Caco-2 (cell line): ENCODE measurements at places on chromosomes 4 and X.

DNA sequence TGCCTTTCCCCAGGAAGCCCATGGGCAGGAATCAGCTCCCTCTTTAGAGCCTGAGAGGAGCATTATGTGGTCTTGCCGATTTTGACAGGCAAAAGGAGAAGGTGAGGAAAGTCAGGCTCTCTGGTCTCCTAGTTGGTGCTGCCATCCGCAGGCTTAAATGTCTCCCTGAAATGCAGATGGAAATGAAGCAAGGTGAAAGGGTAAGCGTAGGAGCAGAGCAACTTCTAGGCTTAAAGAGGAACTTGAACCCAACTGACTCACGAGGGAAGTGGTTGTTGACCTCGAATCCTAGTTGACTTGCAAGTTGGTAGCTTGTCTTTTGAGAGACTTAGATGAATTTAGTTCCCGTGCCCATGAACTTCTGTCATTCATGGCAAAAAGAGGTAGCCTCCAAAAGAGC lies 205.9 kb downstream of the PTTG2 start:
- no peak for DNase-seq
- H3K36me3 ChIP-seq: no peaks in the 10 kb centered on the region
- H3K27ac ChIP-seq: no peak overlapping the region
- H3K4me3 ChIP-seq: no peak overlapping the region
- no peaks in the 10 kb centered on the region for H3K4me1 ChIP-seq
- H3K27me3 ChIP-seq: no peaks in the 10 kb centered on the region

- H3K4me1 ChIP-seq: peaks cover under 1% of the 10 kb centered on the region; the same call in 1 of the 2 replicates
- no peaks in the 10 kb centered on the region for H3K36me3 ChIP-seq
- no peaks in the 10 kb centered on the region for H3K27me3 ChIP-seq
- H3K4me3 ChIP-seq: no peak overlapping the region
- DNase-seq: no peak
Measured at GRCh38 chr4:78656968-78657445, 105.4 kb downstream of the ANXA3 start.

GRCh38 chr4:20480165-20480947 lies 219.9 kb upstream of the PACRGL start:
- no peak overlapping the region for H3K4me3 ChIP-seq
- H3K36me3 ChIP-seq: no peaks in the 10 kb centered on the region
- H3K27me3 ChIP-seq: no peaks in the 10 kb centered on the region

DNA sequence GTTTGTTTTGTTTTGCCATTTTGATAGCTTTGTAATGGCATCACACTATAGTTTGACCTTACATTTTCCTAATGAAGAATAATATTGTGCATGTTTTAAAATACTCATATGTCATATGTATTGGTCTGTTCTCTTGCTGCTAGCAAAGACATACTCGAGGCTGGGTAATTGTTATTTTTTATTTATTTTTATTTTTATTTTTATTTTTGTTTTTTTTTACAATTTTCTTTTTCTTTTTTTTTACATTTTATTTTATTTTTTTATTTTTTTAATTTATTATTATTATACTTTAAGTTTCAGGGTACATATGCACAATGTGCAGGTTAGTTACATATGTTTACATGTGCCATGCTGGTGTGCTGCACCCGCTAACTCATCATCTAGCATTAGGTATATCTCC lies 104.6 kb upstream of the GRID2 start:
- no peaks in the 10 kb centered on the region for H3K27me3 ChIP-seq
- DNase-seq: no peak

GRCh38 chrX:153882086-153882498 lies 3.9 kb downstream of the L1CAM start:
- H3K27me3 ChIP-seq: no peaks in the 10 kb centered on the region
- DNase-seq: peak; percentile 54
- H3K36me3 ChIP-seq: no peaks in the 10 kb centered on the region

DNA sequence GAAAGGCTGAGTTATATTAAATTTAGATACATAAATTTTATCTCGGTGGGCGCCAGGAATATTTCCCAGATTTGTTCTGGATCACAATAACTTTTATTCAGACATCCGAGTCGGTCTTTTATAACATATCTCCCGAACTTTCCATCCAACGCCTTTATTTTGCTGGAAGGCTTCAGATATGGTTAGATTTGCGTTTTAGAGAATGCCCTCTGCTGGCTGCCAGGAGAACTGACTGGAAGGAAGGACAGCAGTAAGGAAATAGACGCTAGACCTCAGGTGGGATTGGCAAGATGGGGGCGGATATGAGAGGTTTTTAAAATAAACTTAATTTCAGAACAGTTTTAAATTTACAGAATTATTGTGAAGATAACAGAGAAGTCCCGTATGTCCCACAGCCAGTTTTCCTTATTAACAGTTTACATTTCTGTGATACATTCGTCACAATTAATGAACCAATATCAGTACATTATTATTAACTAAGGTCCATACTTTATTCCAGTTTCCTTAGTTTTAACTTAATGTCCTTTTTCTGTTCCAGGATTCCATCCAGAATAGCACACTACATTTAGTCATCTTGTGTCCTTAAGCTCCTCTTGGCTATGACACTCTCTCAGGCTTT lies 4.6 kb upstream of the KANTR start:
- H3K4me3 ChIP-seq: no peak overlapping the region
- H3K27ac ChIP-seq: no peak overlapping the region
- H3K36me3 ChIP-seq: no peaks in the 10 kb centered on the region; the same call in 1 of the 2 replicates
- no peaks in the 10 kb centered on the region for H3K27me3 ChIP-seq

DNA sequence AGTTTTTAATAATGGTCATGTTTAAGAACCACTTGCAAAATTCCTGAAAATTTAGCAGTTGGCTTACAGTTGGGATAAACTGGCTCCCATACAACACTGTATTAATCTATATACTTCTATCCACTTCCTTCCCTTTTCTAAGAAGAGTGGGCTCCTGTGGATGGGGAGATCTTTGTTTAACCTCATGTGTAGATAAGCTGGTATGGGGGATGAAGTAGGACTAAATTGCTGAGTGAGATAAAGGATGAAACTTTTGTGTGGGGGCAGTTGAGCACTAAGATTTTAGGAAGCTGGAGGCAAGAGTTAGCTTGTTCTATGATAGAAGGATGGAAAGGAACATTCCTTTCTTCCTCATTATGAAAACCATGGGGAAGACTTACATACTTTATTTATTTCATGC lies 54.6 kb upstream of the ATP8A1 start:
- H3K4me1 ChIP-seq: peaks cover 9% of the 10 kb centered on the region; the same call in 1 of the 2 replicates
- H3K27ac ChIP-seq: no peak overlapping the region
- H3K4me3 ChIP-seq: no peak overlapping the region
- H3K36me3 ChIP-seq: no peaks in the 10 kb centered on the region
- no peaks in the 10 kb centered on the region for H3K27me3 ChIP-seq

DNA sequence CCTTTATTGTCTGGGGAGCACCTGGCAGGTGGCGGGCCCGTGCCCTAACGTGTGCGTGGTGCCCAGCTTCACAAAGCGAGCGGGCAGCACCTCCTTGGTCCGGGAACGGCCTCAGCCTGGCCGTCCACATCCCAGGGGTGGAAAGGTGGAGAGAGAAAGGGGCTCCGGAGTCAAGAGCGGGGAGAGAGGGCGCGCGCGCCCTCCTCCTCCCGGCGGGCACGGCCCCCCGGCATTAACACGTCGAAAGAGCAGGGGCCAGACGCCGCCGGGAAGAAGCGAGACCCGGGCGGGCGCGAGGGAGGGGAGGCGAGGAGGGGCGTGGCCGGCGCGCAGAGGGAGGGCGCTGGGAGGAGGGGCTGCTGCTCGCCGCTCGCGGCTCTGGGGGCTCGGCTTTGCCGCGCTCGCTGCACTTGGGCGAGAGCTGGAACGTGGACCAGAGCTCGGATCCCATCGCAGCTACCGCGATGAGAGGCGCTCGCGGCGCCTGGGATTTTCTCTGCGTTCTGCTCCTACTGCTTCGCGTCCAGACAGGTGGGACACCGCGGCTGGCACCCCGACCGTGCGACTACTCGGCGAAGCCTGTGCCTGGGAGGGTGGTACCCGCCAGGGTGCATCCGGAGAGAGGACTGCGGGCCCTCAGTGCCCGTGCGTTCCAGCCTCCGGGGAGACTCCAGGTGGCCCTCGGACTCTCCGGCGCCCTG lies at the start of gene KIT:
TSS of gene KIT (plus strand) at position 407 of the 701 bp plus-strand sequence. CDS start at position 465, 58 bp downstream.
- H3K27ac ChIP-seq: no peak within 1 kb of the TSS
- no peaks in the 10 kb centered on the region for H3K4me1 ChIP-seq
- peak; percentile 43 for DNase-seq
- H3K4me3 ChIP-seq: peak within 1 kb of the TSS; percentile 42
- H3K36me3 ChIP-seq: no peaks in the 10 kb centered on the region

DNA sequence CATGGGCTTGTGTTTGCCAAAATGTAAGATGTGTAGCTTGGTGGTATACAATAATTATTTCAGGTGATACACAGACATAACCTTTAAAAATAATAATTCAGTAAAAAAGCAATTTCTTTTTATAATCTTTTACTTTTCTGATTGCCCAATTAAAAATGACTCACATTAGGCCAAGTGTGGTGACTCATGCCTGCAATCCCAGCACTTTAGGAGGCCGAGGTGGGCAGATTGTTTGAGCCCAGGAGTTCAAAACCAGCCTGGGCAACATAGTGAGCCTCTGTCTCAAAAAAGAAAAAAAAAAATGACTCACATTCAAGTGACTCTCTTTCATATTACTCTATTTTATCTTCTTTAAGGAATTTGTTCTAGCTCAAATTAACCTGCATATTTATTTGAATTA lies 449.4 kb upstream of the HTR2C start:
- no peak for DNase-seq
- no peaks in the 10 kb centered on the region for H3K36me3 ChIP-seq
- no peaks in the 10 kb centered on the region for H3K4me1 ChIP-seq
- no peak overlapping the region for H3K27ac ChIP-seq

- H3K36me3 ChIP-seq: no peaks in the 10 kb centered on the region
- no peak overlapping the region for H3K4me3 ChIP-seq
- H3K4me1 ChIP-seq: no peaks in the 10 kb centered on the region
- no peak for DNase-seq
Measured at GRCh38 chr4:100016191-100016590, 66.1 kb upstream of the H2AZ1 start.

GRCh38 chr4:112898357-112899141 lies 150.9 kb upstream of the ANK2 start:
- no peak for DNase-seq
- H3K27me3 ChIP-seq: no peaks in the 10 kb centered on the region
- no peak overlapping the region for H3K27ac ChIP-seq
- no peaks in the 10 kb centered on the region for H3K36me3 ChIP-seq
- H3K4me1 ChIP-seq: peaks cover 75% of the 10 kb centered on the region

GRCh38 chrX:154717824-154718223 lies 33.1 kb downstream of the GAB3 start:
- H3K27me3 ChIP-seq: no peaks in the 10 kb centered on the region
- H3K36me3 ChIP-seq: no peaks in the 10 kb centered on the region
- H3K4me1 ChIP-seq: no peaks in the 10 kb centered on the region
- no peak overlapping the region for H3K4me3 ChIP-seq
- no peak for DNase-seq

GRCh38 chr4:31458813-31459212 lies 738.6 kb downstream of the PCDH7 start:
- H3K27me3 ChIP-seq: no peaks in the 10 kb centered on the region
- H3K27ac ChIP-seq: no peak overlapping the region
- H3K4me1 ChIP-seq: no peaks in the 10 kb centered on the region
- DNase-seq: no peak
- no peaks in the 10 kb centered on the region for H3K36me3 ChIP-seq

DNA sequence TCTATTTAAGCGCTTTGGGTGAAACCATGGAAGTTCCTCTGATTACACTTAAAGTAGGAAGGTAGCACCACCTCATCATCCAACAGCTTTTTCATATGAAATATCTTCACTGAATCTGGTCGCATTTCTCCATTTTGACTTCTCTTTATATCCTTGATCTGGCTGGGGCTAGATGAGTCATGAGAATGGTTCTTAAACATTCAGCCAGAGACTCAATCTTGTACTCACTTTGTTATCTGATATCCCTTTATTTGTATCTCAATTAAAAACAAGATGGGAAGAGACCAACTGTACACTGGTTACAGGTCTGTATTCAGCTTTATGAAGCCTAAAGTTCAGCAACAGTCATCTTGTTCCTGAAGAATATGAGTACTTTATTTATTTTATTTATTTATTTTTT lies 84.9 kb downstream of the CBLL2 start:
- no peaks in the 10 kb centered on the region for H3K4me1 ChIP-seq
- H3K27ac ChIP-seq: no peak overlapping the region
- no peak overlapping the region for H3K4me3 ChIP-seq
- no peaks in the 10 kb centered on the region for H3K36me3 ChIP-seq
- no peaks in the 10 kb centered on the region for H3K27me3 ChIP-seq

DNA sequence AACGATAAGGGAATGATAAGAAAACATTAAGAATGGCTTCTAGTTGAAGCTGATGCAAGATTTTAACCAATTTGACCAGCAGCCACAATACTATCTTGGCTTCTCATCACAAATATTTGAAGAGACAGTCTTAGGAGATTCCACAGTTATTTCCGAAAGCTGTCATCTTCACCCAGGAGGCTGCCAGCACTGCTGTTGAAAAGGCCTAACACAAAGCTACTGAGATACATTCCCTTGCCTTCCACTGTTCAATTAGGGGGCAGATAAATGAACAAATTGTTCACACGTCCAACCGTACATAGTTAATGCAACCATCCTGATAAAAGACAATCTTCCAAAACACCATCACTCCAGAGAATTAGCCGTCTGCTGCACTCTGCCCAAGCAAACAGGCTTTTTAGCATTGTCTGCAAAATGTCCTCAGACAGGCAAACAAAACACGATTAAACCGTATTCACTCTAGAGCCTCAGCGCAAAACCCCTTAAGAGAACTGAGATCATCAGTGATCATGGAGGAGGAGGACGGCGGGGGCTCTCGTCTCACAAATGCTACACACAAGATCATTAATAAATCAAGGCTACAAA lies 189.8 kb upstream of the PSAPL1 start:
- H3K36me3 ChIP-seq: no peaks in the 10 kb centered on the region
- H3K4me1 ChIP-seq: no peaks in the 10 kb centered on the region
- DNase-seq: no peak
- no peak overlapping the region for H3K4me3 ChIP-seq
- no peak overlapping the region for H3K27ac ChIP-seq
- no peaks in the 10 kb centered on the region; the same call in 1 of the 2 replicates for H3K27me3 ChIP-seq

GRCh38 chr4:99652596-99653436 lies 4.8 kb downstream of the C4orf54 start:
- H3K27ac ChIP-seq: no peak overlapping the region
- H3K4me3 ChIP-seq: no peak overlapping the region
- no peaks in the 10 kb centered on the region for H3K27me3 ChIP-seq

GRCh38 chr4:1472148-1472797 lies 66.0 kb upstream of the NKX1-1 start:
- no peak for DNase-seq
- H3K36me3 ChIP-seq: no peaks in the 10 kb centered on the region
- H3K4me3 ChIP-seq: no peak overlapping the region
- no peaks in the 10 kb centered on the region for H3K4me1 ChIP-seq
- H3K27ac ChIP-seq: no peak overlapping the region
